ENCODE measurements at places on chromosomes 13 and 19.

GRCh38 chr13:113178070-113178895, 19.8 kb downstream of the PROZ start:
- no peak for DNase-seq

- no peak for DNase-seq
Measured at GRCh38 chr13:49567491-49567890, 17.9 kb downstream of the RCBTB1 start.

DNA sequence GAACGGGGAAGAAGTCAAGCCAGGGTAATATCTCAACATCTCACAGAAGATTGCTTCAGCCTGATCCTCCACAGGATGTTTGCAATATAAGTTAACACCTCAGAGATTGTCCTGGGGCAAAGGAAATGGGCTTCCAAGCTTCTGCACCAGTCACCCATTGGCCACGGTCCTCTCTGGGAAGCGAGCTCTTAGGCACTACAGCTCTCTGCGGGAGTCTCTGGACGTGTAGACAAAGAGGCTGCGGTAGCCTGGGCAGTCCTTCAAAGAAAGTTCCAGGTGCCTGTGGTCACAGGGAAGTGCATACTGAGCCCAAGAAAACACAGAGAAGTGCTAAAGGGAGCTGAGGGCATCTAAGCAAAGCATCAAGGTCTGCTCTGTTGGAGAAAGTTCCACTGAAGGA, 805.7 kb downstream of the DIAPH3 start:
- no peak for DNase-seq

DNA sequence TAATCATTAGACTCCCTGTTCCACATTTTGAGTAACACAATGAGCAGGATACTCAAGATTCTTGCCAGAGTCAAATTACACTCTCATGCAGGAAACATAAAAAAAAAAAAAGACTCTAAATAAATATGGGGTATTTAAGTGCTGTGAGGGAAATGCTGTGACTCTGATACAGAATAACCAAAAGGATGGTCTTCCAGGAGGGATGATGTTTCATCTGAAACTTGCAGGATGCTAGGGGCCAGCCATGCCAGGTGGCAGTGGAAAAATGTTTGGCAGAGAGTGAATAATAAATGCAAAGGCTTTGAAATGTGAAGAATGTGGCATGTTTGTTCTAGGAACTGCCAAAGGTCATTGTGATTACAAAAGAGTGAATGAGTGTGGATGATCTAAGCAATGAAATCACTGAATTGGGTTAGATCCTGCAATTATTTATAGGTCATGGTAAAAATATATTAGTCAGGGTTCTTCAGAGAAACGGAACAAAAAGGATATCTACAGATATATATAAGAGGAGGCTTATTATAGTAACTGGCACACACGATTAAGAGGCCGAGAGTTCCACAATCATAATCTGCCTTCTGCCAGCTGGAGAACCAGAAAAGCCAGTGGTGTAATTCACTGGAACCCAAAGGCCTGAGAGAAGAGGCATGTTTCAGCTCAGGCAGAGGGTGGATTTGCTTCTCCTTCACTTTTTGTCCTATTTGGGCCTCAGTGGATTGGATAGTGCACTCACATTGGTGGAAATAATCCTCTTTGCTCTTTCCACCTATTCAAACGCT, 1832.8 kb upstream of the MIR17HG start:
- DNase-seq: peak; percentile 83

DNA sequence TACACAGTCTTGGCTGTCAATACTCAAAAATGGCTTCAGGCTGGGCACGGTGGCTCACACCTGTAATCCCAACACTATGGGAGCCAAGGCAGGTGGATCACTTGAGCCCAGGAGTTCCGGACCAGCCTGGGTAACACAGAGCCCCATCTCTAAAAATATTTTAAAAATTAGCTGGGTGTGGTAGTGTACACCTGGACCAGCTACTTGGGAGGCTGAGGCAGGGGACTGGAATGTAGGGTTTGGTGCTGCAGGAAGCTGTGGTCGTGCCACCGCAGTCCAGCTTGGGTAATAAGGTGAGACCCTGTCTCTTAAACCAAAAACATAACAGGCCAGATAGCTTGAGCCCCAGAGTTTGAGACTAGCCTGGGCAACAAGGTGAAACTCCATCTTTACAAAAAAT, 6.7 kb upstream of the CHERP start:
- no peak for DNase-seq

- DNase-seq: no peak
Measured at GRCh38 chr19:11949201-11949600, 15.6 kb upstream of the ZNF763 start.

DNA sequence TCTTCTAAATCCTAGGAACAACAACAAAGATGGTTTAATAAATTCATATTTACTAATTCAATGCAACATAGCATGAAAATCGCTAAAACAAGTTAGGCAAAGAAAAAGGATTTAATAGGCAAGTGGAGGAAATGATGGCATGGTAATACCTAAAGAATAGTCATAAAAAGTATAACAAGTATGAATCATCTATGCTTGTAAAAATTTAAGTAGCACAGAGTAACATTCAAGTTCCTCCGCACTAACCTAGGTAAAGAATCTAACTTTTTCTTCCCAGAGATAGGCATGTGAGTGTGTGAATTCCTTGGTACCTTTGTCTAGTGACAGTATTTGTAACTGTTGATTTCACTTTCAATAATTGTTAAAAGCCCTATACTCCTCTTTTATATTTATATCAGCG, 42.6 kb downstream of the RCBTB2 start:
- no peak for DNase-seq

DNA sequence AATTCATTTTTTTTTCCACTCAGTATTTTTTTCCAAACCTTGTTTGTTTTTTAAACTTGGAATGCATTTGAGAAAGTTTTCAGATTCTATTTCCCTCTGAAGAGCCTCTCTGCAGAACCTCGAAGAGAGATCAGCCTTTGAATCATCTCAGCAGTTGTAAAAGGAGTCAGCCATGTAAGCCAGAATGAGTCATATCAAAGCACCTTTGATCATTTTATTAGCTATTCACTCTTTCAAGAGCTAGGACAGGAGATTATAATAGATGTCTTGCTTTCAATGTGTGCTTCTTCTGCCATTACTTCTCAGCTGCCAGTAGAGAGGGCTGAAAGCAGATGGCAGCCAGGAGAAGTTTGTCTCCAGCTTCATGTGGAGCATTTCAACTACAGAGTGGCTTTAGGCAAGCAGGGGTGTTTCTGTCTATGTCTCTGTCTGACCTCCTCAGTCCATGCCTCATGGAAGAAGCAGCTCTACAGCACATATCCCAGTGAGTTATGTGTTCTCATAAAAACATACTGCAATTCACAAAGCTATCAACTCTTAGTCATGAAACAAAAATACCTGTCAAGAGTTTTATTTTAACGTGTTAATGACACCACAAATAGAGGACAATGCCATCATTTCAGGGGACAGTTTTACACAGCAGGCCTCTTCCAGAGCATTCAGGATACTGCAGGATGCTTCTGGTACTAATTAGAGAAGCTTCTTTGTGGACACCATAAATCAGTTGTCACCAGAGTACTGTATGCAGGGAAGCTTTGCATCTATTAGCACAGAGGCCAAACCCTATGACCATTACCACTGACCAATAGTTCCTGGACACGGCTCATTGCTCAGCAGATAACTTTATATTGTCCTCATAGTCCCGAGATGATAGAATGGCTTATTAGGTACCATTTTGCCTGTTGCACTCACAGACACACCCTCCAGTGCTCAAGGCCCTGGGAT, 94.3 kb downstream of the NHLRC3 start:
- peak; percentile 89 for DNase-seq

DNA sequence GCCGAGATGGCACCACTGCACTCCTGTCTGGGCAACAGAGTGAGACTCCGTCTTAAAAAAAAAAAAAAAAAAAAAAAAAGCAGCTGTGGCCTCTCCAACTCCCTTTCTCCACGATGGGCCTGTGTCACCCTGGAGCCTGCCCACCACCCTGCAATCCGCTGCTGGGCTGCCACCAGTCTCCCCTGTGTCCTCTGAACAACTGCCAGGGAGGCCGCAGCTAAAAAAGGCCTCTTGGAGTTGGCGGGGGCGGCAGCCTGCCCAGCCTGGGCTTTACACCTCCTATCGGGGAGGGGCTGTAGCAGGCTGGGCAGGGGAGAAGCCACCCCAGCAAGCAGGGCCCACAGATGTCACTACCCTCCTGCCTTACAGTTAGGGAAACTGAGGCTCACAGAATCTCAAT, 3.5 kb downstream of the CDC37 start:
- no peak for DNase-seq

- peak; percentile 2 for DNase-seq
Measured at GRCh38 chr13:42364613-42365000, 92.7 kb downstream of the AKAP11 start.

GRCh38 chr13:44022196-44022595, 142.5 kb downstream of the LACC1 start:
- DNase-seq: no peak

DNA sequence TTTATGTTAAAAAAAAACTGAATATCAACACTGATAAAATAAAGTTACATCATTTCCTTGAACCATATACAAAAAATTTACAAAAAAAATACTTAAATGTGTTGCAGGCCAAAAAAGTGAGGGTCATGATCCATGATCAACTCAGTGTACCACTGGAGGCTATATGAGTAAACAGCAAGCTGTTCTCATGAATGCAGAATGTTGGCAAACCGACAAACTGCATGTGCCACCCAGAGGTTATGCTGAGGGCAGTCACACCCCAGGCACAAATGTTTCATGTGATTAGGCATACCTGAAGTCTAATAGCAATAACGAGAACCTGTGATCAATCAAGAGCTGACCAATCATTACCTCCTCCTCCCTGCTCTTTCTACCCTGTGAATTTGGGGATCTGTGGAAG, 91.9 kb downstream of the ZNF431 start:
- peak; percentile 1 for DNase-seq

- DNase-seq: peak; percentile 68
Measured at GRCh38 chr13:65656740-65657329, 1573.3 kb downstream of the PCDH9 start.
